Activated CD8-positive, alpha-beta memory T cell treated with anti-CD3 and anti-CD28 coated beads for 4 hours (primary cell): ENCODE measurements at places on chromosomes 16 and 17.

- DNase-seq: no peak
Measured at GRCh38 chr17:81242421-81243332, 3.6 kb downstream of the NDUFAF8 start.

DNA sequence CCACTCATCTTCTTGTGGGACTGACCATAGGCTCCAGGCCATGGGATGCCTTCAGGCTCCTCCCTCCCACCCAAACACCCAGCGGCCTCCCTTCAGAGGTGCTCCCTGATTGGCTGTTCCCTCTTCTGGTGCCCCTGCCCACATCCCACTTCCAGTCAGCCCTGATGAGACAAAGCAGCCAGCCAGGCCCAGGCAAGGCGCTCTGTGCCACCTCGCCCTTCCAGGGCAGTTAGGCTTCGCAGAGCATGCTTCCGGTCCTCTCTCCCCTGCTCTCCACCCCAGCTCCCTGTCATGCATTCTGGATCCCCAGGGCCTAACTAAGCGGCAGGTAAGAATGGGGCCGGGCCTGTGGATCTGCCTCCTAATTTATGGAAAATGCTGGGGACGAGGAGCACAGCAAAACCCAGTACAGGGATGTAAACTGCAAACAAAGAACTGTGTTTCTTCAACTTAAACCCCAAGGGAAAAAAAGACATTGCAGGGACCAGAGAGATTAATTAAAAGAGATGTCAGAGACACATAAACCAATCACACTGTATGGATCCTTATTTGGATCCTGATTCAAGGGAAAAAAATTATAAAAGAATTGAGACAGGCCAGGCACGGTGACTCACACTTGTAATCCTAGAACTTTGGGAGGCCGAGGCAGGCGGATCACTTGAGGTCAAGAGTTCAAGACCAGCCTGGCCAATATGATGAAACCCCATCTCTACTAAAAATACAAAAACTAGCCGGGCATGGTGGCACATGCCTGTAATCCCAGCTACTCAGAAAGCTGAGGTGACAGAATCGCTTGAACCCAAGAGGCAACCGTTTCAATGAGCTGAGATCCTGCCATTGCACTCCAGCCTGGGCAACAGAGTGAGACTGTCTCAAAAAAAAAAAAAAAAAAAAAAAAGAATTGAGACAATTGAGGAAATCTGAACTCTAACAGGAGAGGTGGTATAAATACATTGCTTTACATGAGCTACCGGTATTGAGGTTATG, 26.0 kb downstream of the ZDHHC7 start:
- no peak for DNase-seq

DNA sequence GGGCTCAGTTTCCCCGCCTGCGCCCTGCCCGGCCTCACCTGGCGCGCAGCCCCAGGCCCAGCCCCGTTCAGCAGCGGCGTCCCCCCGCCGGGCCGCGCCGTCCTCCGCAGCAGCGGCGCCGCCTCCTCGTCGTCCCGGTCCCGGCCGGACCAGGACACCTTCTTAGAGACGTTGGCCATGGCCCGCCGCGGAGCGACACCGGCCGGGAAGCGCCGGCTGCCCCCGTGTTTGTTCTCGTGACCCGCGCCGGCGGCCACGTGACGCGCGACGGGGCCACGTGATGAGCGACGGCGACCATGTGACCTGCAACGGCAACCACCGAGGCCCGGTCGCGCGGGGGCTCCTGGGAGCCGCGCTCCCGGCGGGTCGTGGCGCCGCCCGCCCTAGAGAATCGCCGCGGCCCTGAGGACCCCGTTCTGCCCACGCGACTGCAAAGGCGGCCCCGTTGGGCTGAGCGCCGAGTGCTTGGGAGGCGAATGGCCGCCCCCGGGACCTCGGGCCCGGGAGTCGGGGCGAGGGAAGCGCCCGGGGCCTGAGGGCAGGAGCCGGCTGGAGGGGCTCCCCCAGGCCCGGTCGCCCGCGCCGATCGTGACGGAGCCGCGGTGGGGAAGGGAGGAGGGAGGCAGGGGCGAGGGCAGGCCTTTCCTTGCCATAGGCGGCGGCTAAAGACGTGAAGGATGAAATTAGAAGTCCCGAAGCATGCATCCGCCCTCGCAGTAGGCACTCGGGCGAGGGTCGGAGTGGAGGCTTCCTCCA, at the start of gene CLCN7:
CLCN7 (minus strand) TSS at position 233 of the 756 bp plus-strand sequence; CDS start at position 179, 54 bp downstream.
- DNase-seq: peak; percentile 82

GRCh38 chr17:32931686-32932085, 3.7 kb downstream of the TMEM98 start:
- no peak for DNase-seq

- DNase-seq: no peak
Measured at GRCh38 chr17:82242698-82242976, 13.8 kb downstream of the SLC16A3 start.

DNA sequence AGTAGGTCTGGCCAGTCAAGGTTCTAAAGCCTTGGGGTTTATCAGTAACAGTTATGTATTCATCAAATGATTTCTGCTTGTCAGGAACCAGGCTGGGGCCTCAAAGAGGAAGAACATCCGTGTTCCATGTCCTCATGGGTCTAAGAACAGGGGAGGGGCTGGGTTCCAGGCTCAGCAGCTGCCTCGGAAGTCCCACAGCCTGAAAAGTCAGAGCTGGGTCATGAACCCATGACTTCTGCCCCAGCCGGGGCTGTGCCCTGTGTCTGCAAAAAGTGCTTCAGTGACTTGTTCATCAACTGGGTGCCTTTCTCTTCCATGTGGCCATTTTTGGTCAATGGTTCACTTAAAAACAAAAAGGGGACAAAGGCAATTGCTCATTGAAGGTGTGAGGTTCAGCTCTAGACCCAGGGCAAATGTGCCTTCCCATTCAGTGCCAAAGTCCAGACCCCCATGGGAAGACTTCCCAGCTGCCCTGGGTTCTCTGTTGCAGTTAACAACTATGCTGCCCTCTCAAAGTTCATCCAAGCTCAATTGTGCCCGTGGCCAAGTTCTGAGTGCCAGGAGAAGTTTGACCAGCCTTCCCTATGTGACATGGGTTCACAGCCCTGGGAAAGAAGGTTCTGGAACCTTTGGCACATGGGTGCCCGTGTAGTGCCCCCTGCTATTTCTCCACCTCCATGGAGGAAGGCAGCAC, 18.5 kb downstream of the TBKBP1 start:
- DNase-seq: no peak

GRCh38 chr17:35433075-35433894, 985 bp upstream of the SLFN12 start:
- DNase-seq: peak; percentile 62

DNA sequence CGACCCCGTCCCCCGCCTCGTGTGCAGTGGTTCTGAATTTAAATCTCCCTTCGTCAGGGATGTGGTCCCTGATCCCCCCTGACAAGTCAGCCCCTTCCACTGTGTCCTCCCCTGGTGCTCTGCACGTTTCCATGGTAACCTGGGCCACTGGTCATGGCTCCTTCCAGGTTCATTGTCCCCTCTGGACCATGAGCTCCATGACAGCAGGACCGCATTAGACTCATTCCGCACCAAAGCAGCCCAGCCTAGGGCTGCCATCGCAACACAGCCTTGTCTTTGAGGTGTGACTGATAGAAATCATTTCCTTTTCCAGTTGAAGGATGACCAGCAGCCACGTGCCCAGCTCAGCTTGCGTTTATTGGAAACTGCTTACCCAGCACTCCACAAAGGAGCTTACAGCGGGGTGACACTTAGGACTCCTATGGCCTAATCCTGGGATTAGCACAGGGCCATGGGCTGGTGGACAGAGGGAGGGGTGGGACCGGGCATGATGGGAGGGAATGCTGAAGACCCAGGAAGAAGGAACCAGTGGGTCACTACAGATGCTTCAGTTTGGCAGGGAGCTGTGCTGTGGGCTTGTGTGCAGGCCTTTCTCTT, 7.6 kb downstream of the RCVRN start:
- no peak for DNase-seq

DNA sequence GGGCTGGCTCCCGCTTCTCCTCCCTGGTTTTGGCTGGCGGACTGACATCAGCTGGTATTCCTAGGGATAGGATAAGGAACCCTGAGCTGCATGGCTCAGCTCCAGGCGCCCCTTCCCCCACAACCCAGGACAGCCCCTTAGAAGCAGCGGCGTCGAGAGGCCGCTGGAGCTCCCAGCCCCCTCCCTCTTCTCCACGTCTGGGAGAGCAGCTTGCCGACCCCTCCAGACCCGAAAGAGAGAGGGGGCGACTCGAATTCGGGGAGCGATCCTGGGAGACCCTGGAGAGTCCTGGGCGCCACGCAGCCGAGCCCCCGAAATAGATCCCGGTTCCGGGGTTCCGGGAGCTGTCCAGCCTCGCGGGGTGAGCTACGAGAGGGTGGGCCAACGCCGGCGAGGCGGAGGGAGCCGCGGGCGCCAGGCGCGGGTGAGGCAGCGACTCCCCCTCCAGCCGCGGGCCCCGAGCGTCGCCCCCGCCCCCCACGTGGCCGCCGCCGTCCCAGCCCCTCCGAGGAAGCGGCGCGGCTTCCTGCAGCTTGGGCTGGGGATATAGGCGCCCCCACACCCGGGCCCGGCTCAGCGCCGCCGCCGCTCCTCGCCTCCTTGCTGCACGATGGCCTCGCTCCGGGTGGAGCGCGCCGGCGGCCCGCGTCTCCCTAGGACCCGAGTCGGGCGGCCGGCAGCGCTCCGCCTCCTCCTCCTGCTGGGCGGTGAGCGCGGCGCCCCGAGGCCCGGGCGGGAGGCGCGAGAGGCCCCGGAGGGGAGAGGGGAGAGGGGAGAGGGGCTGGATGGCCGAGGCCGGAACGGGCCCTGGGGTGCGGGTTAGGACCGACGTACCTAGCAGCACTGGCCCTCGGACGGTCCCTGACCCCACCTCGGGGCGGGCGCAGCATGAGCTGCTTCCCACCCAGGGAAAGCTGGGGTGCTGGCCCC, at the start of gene RAMP2:
RAMP2 (plus strand) TSS at position 576 of the 930 bp plus-strand sequence; CDS start at position 611, 35 bp downstream.
- DNase-seq: no peak

GRCh38 chr17:15392326-15392741, 50.9 kb upstream of the TEKT3 start:
- no peak for DNase-seq

- DNase-seq: no peak
Measured at GRCh38 chr16:70703041-70703834, 17.4 kb upstream of the MTSS2 start.

- no peak for DNase-seq
Measured at GRCh38 chr16:31134091-31134571, 1.4 kb downstream of the PRSS8 start.

DNA sequence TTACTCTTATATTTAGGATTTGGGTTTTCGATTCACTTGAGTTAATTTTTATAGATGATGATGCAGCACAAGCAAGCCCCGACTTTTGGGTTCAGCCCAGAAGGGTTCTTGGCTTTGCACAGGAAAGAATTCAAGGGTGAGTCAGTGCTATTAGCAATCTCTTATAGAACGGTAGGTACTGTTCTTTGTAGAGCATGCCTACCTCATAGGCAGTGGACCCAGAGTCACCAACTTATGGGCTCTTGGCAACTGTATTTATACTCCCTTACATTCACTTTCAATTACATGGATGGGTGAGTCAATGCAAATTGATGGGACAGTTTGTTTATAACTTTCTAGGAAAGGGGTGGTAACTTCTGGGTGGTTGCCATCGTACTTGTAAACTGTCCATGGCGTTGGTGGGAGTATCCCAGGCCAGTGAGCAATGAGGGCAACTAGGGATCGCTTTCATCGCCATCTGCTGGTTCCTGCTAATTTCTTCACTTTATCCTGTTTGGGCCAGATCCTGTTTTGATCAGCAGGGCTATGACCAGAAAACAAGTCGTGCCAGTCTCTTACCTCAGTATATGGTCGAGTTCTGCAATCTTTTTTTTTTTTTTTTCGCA, 362.6 kb downstream of the CNTNAP4 start:
- DNase-seq: no peak

DNA sequence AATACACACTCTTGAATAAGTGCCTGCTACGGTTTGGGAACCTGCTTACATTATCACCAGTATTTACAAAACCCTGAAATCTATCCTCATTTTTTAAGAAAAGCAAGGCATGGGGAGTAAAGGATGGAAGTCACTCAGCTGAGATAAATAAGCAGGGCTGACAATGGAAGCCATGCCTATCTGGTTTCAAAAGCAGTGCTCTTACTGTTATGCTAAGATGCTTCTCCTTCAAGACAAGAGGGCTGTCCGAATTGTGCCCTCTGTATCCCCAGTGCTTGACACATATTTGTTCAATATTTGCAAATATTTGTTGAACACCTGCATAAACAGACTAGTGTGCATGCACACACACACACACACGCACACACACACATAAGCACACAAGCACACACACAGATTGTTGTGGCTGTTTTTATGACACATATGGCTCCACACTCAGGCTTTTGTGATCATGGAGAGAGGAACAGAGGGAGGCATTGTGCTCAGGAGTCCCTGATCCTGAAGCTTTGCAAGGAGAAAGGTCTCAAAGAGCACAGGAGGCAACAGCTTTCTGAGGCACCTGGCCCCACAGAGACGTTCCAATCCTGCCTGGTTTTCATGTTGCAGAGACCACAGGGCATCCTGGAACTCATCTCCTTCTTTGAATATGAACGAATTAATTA, 401.6 kb upstream of the CDH11 start:
- no peak for DNase-seq

DNA sequence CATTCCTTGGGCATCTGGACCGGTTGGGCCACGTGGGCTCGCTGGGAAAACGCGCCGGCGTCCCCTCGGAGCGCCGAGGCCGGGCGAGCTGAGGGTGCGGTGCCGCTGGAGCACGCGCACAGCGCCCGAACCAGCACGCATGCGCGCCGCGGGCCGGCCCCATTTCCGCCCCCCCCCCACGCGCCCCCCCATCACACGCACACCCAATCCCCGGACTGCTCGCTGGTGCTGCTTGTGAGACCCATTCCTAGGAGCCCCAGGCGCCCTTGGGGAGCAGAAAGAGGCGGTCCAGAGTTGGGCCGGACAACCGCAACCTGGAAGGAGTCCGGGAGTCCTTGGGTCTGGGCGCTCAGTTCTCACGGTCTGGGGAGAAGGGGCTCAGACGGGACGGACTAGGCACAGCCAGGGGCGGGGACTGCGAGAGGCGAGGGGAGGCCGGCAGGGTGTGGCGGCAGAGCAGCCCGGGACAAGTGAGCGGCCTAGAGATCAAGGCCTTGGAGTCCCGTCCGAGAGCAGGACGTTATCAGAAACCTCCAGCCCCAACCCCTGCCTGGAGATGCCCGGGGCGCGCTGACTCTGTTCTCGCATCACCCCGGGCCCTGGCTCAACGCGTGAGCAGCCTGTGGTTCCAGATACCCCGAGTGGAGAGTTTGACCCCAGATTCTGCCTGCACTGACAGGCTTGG, 6.0 kb upstream of the CBX8 start:
- no peak for DNase-seq

GRCh38 chr16:65068151-65068740, 53.6 kb downstream of the CDH11 start:
- DNase-seq: no peak

DNA sequence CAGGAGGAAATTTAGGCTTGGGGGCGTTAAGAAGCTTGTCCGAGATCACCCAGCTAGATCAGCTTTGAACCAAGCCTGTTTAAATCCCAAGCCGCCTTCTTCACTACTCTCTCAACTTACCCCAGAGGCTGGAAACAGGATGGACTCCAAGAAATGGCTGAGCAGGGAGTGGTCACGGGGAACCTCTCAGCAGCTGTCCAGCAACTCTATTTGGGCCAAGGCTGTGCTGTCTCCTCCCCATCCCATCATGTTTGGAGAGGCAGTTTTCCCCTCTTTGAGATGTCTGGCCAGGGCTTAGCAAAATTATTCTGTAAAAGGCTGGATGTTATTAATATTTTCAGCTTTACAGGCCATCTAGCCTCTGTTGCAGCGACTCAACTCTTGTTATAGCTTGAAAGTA, 305.7 kb downstream of the RBFOX1 start:
- no peak for DNase-seq
